ENCODE measurements at places on chromosomes 2 and 18. TPM values are rescaled to one million over a fixed set of nuclear protein-coding genes. Genes with fewer than 3 reads are reported as not detected.

DNA sequence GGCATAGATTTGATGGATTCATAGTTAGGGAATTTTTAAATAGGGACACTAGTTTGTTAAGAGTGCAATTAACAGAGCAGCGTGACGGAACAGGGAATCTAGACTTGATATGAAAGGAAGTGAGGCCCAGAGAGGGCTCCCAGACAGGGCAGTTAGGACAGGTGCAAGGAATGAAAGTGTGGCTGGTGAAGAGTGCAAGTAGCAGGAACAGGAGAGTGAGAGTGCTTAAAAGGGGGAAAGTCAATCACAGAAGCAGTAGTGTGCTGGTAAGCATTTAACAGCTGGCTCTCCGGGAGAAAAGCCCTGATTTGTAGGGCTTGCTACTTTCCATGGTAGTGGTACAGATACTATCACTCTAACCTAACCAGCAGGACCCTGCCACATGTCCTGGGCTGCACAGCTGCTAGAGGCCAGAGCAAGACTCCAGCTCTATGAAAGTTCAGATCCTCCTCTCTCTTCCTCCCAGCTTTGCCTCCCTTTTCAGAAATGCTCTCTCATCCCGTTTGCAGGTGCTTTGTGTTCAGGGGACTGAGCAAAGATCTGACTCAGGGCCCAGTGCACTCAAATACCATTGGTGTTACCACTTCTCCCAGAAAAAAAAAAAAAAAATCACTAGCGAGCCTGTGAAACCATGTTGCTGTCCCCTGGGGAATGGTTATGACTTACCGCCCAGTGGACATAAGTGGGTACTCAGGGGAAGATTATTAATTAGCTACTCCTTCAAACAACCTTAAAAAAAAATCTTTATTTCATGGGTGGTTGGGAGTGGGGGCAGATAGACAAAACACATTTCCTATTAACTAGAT lies 18.1 kb upstream of the GCFC2 start:
- no peak for DNase-seq

DNA sequence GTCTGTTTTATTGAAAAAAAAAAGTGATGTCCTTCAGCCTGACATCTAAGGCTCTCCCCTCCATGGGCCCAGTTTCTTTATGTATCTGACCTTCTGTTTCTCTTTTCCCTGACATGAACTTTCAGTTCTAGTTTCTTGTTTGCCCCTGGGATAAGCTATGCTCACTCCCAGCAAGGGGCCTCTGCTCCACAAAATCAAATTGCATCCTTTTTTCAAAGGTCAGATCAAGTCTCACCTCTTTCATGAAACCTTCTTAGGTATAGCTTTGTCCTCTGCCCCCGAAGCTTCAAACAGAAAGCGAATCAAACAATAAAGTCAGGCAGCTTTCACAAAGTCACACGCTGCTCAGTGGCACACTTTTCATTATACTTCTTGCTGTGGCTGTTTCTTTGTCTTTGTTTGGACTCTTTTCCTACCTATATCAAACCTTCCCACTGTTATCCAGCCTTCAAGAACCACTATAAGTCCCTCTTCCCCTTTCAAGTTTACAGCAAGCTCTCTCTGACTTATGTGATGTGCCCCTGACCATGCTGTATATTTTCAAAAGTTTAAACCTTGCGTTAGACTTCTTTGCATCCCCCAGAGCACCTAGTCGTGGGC lies 23.3 kb downstream of the MAP3K19 start:
- no peak for DNase-seq

DNA sequence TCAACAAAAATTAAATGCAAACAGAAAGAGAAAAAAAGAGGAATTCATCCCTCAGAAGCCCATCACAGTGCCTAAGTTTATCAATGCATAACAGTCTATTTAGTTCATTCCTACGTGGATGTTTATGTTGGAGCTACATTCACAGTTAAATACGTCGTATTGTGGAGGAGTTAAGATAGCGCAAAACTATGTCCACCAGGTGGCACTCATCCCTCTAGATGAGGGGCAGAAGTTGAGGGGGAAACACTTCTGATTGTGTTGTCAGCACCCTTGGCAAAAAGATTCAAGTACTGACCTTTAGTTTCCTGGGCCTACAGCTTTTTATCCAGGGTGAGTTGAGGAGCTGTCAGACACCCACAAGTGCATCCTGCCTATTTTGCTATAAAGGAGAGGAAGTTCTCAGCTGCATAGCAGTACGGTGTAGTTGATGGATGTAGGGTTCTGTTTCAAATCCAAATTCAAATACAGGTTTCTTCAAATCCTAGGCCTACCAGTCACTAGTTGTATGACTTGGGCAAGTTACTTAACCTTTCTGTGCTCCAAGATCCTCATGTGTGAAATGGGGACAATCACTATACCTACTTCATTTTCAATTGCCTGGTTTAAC lies 26.8 kb upstream of the MYO1B start:
- no peak for DNase-seq

DNA sequence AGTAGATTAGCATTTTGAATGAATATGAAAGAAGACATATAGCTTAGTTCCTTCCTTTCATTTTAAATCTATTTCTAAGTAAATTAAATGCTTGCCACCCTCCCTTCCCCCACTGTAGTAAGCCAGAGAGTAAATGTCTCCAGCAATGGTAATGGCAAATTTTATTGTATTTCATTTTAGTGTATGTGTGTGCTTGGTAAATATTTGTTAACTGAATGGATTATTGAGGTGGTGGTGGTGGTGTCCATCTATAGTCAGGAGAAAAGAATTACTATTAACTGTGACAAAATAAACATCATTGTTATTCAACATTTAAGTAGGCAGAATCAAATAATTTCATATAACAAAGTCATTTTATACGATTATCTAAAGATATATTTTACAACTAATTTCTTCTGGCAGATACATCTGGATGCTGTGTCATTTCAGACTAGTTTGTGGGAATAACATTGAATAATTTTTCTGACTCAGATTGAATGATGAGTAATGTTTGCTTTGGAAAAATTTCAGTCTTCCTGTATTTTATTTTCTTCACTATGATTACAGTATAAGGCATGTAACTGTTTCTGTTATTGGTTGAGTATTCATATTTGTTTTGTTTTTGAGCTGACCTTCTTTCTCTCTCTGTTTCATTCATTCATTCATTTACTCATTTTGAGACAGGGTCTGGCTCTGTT lies 18.3 kb downstream of the ASXL3 start:
- DNase-seq = no peak

GRCh38 chr2:233336541-233336940 lies 17.8 kb upstream of the DGKD start:
- no peak for DNase-seq

DNA sequence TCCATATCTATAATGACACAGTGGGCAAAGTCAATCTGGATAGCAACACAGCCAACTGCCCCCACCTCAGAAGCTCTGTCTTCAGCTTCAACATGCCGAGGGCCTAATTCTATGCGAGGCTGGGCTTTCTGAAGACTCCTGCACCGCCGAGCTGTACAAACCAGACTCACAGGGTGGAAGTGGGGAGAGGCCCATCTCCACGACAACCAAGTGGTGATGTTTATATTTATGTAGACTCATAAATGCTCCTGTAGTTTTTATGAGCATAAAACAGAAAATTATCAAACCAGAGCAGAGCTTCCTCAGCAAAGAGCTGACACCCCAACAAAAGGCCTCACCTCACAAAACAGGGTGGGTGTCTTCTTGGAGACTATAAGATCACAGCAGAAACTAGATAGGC lies 77.0 kb upstream of the LGALSL start:
- DNase-seq = no peak

GRCh38 chr2:142139384-142139783 lies 8.6 kb upstream of the LRP1B start:
- DNase-seq = no peak

DNA sequence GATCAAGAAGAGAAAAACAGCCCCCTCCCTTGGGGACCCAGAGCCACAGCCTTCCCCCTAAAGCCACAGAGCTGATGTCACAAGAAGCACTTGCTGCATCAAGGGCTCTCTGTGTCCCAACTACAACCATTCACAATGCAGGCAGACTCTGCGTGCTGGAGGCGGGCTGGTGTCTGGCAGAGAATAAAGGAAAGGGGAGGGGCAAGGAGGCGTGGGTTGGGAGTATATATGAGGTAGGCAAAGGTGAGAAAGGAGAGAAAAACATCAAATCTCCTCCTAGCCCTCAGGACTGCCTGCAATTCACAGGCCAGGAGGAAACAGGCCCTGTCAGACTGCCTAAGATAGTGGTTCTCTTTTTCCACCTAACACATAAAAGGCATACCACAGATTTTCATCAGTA lies 48.8 kb upstream of the IHH start:
- no peak for DNase-seq

GRCh38 chr2:239530749-239531316 lies 130.0 kb upstream of the HDAC4 start:
- DNase-seq = no peak

ACMSD gene
- not detected for total RNA-seq

SLC4A5 gene
- 2.2 TPM for total RNA-seq

PXDN gene
- total RNA-seq = 18.5 TPM

TMEM163 gene
- total RNA-seq = 0.40 TPM

TLX2 gene
- total RNA-seq = not detected

CROCC2 gene
- total RNA-seq = not detected

RPL31 gene
- total RNA-seq = 703 TPM

MAPRE3 gene
- total RNA-seq = 52.4 TPM
